ENCODE measurements at places on chromosomes 11 and 22. TPM values are rescaled to one million over a fixed set of nuclear protein-coding genes. Genes with fewer than 3 reads are reported as not detected.

- no peaks in the 10 kb centered on the region for H3K27me3 ChIP-seq
- DNase-seq, result no peak
- H3K4me3 ChIP-seq, result no peak overlapping the region
- H3K27ac ChIP-seq, result no peak overlapping the region
- H3K4me1 ChIP-seq, result no peaks in the 10 kb centered on the region
Measured at GRCh38 chr11:119282495-119282894, 34.4 kb downstream of the MCAM start.

GRCh38 chr11:8068605-8069221, 12.3 kb upstream of the TUB start:
- H3K27ac ChIP-seq, result peak overlapping the region; percentile 72
- H3K27me3 ChIP-seq, result peaks cover 37% of the 10 kb centered on the region
- H3K36me3 ChIP-seq, result no peaks in the 10 kb centered on the region
- peaks cover 37% of the 10 kb centered on the region for H3K4me1 ChIP-seq
- no peak for DNase-seq

DNA sequence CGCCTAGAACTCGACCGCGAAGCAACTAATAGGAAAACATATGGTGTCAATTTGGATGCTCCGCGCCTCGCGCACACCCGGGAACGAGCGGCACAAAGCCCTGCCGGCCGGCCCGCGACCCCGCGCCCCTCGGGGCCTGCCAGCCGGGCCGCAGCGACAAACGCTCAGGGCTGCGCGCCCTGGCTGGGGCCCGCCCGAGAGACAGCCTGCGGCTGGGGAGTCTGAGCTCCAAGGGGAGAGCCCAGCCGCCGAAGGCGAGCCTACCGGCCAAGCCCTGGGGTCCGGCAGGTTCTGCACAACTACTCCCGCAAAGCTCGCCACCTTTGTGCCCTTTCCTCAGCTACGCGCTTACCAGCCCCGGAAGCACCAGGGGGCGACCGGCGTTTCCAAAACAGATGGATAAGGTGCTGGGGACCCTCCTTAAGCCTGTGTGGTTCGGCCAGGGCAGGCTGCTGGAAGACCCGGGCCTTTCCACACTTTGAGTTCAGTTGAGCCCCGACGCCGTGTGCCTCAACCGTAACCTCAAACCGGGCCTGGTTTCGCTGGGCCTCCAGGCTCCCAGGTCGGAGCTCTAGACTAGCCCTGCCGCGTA, 6.0 kb downstream of the PAX6 start:
- peak overlapping the region; percentile 83 for H3K4me3 ChIP-seq
- H3K27me3 ChIP-seq, result peaks cover 95% of the 10 kb centered on the region

The FRMD8 gene
- total RNA-seq, result 35.0 TPM

The KRTAP5-10 gene
- total RNA-seq, result not detected
